Nephron progenitor cell (in vitro differentiated cells): ENCODE measurements at places on chromosomes 13 and 19.

DNA sequence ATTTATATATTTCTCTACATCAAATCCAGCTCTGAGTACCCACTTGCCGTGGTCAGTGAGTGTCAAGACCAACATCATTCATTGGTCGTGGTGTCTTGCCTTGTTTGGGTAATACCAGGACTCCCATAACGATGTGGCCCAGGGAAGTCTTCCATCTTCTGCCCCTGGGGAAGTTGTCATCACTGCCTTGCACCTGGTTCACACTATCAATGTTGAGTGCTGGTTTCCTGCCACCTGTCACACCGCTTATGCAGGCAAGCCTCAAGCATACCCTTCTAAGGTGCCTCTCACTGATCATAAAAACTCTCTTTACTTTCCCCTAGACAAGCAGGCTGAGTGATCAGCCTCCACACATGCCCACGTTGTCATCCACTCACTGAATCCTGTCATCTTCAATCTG is 382.4 kb downstream of the KCTD12 start:
- DNase-seq = no peak

DNA sequence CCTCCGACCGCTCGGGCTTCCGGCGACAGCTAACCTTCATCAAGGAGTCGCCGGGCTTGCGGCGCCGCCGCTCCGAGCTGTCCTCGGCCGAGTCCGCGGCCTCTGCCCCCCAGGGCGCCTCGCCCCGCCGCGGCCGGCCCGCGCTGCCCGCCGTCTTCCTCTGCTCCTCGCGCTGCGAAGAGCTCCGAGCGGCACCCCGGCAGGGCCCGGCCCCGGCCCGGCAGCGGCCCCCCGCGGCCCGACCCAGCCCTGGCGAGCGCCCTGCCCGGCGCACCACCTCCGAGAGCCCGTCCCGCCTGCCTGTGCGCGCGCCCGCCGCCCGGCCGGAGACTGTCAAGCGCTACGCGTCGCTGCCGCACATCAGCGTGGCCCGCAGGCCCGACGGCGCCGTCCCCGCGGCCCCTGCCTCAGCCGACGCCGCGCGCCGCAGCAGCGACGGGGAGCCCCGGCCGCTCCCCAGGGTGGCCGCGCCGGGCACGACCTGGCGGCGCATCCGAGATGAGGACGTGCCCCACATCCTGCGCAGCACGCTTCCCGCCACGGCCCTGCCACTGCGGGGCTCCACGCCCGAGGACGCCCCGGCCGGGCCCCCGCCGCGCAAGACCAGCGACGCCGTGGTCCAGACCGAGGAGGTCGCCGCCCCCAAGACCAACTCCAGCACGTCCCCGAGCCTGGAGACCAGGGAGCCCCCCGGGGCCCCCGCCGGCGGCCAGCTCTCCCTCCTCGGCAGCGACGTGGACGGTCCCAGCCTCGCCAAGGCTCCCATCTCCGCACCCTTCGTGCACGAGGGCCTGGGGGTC is 9.6 kb downstream of the C19orf25 start:
- DNase-seq = peak; percentile 58

DNA sequence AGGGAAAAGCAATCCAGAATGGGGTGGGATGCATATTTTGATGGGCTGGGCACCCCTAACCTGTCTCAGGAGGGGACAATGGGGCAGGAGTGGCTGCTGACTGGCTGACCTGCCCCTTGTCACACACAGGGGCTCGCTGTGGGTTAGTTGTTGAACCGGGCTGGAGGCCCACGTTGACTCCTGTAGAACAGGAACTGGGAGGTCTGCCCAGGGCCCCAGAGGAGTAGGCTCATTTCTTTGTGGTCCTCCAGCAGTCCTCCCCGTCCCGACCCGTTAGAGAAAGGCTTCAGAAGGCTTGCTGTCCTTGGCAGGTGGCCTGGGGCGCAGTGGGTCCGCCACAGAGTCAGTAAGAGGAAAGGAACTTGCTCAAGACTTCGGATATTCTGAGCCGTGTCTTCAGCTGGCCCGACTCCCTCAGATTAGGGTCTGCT is 70.1 kb downstream of the COL4A1 start:
- DNase-seq = no peak

DNA sequence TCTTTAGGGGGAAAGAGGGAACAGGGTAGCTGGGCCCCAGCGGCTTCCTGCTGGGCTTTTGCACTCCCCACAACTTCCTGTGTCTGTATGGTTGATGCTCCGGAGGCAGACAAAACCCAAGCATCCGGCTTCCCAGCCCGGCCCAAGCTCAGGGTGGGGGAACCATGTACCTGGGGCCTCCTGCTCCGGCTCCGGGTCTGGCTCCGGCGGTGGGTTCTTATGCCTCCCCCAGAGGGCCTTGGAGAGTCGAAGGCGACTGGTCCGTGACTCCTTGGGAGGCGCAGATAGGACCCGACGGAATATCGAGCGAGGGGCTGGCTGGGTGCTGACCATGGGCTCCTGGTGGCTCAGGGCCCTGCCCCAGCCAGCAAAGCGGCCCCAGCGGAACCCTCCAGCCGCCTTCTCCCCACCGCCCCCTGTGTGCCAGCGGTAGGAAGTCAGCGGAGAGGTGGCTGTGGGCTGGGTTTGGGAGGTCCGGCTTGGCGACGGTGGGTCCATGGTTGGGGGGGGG is 428 bp downstream of the RASAL3 start:
- no peak for DNase-seq

GRCh38 chr13:20812890-20813289 is 39.1 kb upstream of the EEF1AKMT1 start:
- DNase-seq = no peak

DNA sequence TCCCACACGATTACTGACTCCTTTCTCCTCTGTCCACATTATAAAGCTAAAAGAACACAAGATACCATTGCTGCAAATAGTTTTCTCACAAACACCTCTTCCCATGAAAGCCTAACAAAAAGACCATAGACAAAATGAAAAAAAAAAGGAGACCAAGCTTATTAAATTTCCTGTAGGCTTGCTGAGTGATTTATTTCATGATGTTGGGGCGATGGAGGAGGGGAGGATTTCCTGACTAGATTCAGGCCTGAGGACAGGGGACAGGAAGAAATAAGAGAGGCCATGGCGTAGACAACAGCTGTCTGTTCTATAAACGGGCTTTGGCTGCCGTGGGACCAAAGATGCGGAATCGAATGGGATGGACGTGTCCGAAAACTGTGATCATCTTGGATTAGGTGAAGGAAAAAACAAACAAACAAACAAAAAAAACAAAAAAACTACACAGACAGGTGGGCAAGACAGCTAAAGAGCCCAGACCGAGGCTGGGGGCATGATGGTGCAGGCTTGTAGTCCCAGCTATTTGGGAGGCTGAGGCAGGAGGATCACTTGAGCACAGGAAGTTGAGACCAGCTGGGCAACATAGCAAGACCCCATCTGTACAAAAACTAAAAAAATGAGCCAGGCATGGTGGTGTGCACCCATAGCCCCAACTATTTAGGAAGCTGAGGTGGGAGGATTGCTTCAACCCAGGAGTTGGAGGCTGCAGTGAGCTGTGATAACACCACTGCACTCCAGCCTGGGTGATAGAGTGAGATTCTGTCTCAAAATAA is 5.3 kb downstream of the TMPRSS9 start:
- DNase-seq = no peak

- DNase-seq = no peak
Observed at GRCh38 chr13:32267836-32268439, 47.2 kb downstream of the ZAR1L start.

DNA sequence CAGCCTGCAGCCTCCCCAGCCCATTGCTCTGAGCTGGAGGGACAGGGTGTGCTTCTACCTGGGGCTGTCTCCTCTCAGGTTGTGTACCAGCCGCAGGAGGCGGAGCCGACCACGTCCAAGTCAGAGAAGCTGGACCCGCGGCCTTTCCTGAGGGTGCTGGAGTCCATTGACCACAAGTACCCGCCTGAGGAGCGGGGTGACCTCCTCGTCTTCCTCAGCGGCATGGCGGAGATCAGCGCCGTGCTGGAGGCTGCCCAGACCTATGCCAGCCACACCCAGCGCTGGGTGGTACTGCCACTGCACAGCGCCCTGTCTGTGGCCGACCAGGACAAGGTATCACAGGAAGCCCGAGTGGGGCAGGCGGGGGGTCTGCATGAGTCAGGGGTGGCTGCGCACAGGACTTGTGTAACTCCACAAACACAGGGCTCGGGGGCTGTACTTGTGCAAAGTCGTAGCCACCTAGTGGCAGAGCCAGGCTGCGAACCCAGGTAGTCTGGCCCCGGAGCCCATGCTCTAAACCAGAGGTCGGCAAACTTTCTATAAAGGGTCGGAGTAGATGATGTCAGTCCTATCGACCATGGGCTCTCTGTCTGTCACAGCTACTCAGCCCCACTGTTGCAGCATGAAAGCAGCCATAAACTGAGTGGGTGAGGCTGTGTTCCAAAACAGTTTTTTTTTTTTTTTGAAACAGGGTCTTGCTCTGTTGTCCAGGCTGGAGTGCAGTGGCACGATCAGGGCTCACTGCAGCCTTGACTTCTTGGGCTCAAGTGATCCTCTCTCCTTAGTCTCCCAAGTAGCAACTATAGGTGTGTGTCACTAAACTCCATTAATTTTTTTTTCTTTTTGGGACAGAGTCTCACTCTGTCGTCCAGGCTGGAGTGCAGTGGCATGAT is 8.9 kb downstream of the DHX34 start:
- DNase-seq = no peak

- no peak for DNase-seq
Observed at GRCh38 chr13:110468986-110469495, 92.5 kb downstream of the RAB20 start.

- no peak for DNase-seq
Observed at GRCh38 chr19:44232867-44233266, 20.5 kb downstream of the ZNF227 start.

- DNase-seq = peak; percentile 90
Observed at GRCh38 chr13:45464687-45465453, at the start of gene COG3. Gene COG3, plus strand, starts transcription at chr13:45464939. Its CDS starts 98 bp downstream, at chr13:45465037.

DNA sequence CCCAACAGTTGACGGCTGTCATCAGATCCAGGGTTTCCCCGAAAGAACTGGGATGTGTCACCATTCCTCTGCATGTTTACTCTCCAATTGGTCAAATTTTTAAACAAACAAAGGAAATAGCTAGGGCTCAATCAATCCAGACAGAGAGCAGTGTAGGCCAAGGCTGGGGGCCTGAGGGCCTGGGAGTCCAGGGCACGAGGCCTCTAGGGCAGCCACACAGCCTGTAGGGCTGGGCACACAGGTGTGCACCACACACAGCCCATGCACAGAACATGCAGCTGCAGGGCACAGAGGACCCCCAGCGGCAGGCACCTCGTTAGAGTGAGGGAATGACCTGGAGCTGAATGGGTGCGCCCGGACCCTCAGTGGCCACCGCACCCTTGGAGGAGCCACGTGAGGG is 9.5 kb downstream of the MIER2 start:
- no peak for DNase-seq

- DNase-seq = peak; percentile 77
Observed at GRCh38 chr13:32587011-32587810, 959 bp downstream of the PDS5B start.

DNA sequence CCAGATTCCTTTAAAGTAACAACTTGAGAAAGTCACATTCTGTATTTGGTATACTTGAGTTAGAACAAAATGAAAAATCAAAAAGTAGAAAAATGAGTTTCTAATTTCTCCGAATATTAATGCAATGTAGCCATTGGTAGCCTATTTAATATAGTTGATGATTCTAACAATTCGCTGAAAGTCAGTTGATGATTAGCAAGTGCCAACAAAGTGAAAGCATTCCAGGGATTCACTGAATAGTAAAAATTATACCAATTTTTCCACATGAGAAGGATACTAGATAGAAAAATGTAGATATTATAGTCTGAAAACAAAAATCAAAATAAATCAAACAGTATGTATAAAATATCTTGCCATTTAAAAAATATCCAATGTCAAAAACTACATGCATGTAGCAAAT is 117.2 kb downstream of the FREM2 start:
- no peak for DNase-seq
